ENCODE measurements at places on chromosomes 2 and 18.

DNA sequence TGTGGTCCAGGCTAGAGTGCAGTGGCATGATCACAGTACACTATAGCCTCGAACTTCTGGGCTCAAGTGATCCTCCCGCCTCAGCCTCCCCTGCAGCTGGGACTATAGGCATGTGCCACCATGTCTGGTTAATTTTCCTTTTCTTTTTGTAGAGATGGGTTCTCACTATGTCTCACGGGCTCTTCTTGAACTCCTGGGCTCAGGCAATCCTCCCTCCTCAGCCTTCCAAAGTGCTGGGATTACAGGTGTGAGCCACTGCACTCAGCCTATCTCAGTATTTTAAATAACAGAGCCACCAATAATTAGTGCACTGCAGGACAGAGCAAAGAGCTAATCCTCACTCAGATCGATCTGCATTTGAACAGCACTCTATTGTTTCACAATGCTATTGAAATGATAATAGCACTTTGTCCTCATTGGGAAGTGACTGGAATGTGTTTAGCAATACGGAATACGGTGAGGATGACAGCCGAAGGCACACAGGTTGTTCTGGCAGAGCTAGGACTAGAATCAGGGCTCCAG lies 335.9 kb downstream of the DLGAP1 start:
- DNase-seq, result no peak

GRCh38 chr2:72136331-72136730 lies 11.3 kb downstream of the CYP26B1 start:
- no peak for DNase-seq

DNA sequence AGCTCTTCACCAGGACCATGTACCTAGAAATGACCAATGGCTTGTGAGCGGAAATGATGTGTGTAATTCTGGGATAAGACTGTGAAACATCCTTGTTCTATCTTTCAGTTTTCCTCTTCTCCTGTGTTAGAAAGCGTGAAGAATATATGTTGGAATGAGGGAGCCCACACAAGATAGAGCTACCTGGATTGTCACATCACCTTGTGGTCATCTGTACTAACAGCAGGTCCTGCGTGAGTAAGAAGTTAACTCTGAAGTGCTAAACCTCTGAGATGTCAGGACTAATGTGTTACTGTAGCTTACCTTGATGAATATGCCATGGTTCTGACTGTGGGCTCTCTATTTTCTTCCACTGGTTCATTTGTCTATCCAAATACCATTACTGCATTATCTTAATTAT lies 75.6 kb downstream of the FASTKD2 start:
- DNase-seq, result no peak

GRCh38 chr18:10197097-10197496 lies 257.3 kb upstream of the APCDD1 start:
- no peak for DNase-seq

- DNase-seq, result no peak
Observed at GRCh38 chr2:105677901-105678300, 66.8 kb upstream of the NCK2 start.

GRCh38 chr2:191877875-191878274 lies 31.0 kb upstream of the CAVIN2 start:
- no peak for DNase-seq

GRCh38 chr2:136281281-136282114 lies 163.5 kb upstream of the CXCR4 start:
- peak; percentile 19 for DNase-seq

Measured in stimulated activated CD8-positive, alpha-beta memory T cell treated with anti-CD3 and anti-CD28 coated beads, Interleukin-4, amount 100 ng/mL, for 4 hours (primary cell).